Astrocyte (in vitro differentiated cells and primary cell): ENCODE measurements at places on chromosomes 12 and 14. TPM values are rescaled to one million over a fixed set of nuclear protein-coding genes. Genes with fewer than 3 reads are reported as not detected.

Gene CLEC9A
- not detected in 2 replicates for total RNA-seq

DNA sequence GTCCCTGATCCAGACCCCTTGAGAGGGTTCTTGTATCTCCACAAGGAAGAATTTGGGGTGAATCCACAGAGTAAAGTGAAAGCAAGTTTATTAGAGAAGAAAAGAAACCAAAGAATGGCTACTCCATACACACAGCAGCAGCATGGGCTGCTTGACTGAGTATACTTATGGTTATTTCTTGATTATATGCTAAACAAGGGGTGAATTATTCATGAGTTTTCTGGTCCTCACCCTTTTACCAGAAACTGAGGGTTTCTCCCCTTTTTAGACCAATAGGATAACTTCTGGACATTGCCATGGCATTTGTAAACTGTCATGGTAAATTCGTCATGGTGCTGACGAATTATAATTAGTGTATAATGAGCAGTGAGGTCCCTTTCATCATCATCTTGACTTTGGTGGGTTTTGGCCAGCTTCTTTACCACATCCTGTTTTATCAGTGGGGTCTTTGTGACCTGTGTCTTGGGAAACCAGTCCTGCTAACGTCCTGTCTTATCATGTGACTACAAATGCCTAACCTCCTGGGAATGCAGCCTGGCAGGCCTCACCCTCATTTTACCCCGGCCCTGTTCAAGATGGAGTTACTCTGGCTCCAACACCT, 121.9 kb downstream of the SPTSSA start:
- H3K36me3 ChIP-seq: no peaks in the 10 kb centered on the region
- no peaks in the 10 kb centered on the region for H3K27me3 ChIP-seq
- H3K27ac ChIP-seq: peak overlapping the region; percentile 72
- peak; percentile 94 for DNase-seq

- H3K27ac ChIP-seq: peak within 1 kb of the TSS; percentile 67
- H3K4me3 ChIP-seq: peak within 1 kb of the TSS; percentile 83
- H3K27me3 ChIP-seq: no peaks in the 10 kb centered on the region
- H3K36me3 ChIP-seq: no peaks in the 10 kb centered on the region
Measured at GRCh38 chr12:122980183-122981035, at the start of gene ARL6IP4. Gene ARL6IP4 (plus strand): TSS chr12:122980681. CDS start chr12:122981140, 459 bp downstream.

DNA sequence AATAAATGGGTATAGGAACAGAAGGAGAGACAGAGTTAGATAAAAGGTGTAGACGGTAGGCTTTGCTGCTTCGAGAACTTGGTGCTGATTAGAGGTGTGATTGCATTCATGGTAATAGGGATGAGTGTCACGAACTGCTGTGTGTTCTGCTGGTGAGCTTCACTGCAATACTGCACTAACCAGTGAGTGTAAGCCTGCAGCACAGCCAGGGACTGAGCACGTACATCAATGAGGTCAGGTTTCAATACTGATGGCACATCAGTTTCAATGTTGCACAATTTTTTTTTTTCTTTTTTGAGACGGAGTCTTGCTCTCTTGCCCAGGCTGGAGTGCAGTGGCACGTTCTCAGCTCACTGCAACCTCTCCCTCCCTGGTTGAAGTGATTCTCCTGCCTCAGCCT, 24.9 kb upstream of the EDDM3A start:
- H3K4me3 ChIP-seq: no peak overlapping the region
- H3K4me1 ChIP-seq: no peaks in the 10 kb centered on the region
- no peaks in the 10 kb centered on the region for H3K36me3 ChIP-seq
- DNase-seq: no peak
- H3K27me3 ChIP-seq: peaks cover 8% of the 10 kb centered on the region

Gene IKZF4
- total RNA-seq: 5.6 and 6.9 TPM in 2 replicates

DNA sequence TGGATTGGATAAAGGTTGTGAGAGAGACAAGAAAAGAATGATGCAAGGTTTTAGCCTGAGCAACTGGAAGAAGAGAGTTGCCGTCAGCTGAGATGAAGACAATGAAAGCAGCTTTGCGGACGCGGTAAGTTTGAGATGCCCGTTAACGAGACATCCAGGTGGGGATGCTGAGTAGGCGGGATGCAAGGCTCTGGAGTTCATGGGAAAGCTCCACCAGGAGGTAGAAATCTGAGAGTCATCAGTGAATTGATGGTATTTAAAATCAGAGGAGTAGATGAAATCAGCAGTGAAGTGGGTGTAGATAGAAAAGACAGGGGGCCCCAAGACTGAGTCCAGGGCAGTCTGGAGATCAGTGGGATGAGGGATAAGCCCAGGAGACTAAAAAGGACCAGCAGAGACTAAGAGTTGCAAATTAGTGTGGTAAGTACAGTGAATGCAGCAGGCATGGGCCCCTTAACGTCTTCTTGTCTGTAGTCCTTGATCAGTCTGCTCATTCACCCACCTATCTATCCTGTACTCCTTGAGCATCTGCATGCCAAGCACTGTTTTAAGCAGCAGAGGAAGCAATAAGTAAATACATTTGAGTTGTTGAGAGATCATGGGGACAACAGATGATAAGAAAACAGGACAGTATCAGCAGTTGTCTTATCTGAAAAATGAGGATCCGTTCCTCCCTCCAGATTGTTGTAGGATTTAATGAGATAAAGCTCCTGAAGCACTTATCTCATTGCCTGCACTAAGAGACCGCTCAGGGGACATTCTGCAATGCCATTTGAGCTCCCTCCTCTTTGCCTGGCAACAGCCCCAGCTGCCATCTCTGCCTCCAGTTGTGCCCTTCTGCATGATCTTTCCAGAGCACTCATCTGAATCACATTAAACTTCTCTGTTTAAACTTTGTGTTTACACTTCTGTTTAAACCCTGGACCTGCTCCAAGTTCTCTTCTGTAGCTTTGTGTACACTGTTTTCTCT, 91.5 kb downstream of the APAF1 start:
- H3K4me3 ChIP-seq: no peak overlapping the region
- no peak overlapping the region for H3K27ac ChIP-seq
- DNase-seq: no peak
- H3K27me3 ChIP-seq: no peaks in the 10 kb centered on the region
- H3K4me1 ChIP-seq: peaks cover 25% of the 10 kb centered on the region

DNA sequence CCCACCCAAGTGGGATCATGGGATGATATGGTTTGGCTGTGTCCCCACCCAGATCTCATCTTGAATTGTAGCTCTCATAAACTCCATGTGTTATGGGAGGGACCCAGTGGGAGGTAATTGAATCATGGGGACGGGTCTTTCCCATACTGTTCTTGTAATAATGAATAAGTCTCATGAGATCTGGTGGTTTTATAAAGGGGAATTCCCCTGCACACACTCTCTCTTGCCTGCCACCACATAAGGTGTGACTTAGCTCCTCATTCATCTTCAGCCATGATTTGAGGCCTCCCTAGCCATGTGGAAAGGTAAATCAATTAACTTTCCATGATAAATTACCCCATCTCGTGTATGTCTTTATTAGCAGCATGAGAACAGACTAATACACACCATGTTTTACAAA, 109.2 kb downstream of the IGF1 start:
- H3K4me3 ChIP-seq: no peak overlapping the region
- no peak for DNase-seq
- no peaks in the 10 kb centered on the region for H3K36me3 ChIP-seq
- H3K4me1 ChIP-seq: no peaks in the 10 kb centered on the region
- no peak overlapping the region for H3K27ac ChIP-seq

- DNase-seq: no peak
- no peaks in the 10 kb centered on the region for H3K27me3 ChIP-seq
- no peak overlapping the region for H3K27ac ChIP-seq
Measured at GRCh38 chr14:100075681-100076080, 10.5 kb downstream of the EVL start.

GRCh38 chr12:123916729-123917128, 55.9 kb downstream of the CCDC92 start:
- H3K27ac ChIP-seq: no peak overlapping the region
- peaks cover 8% of the 10 kb centered on the region for H3K27me3 ChIP-seq
- H3K4me3 ChIP-seq: no peak overlapping the region
- H3K36me3 ChIP-seq: no peaks in the 10 kb centered on the region

GRCh38 chr12:2479851-2480535, 314.8 kb upstream of the FKBP4 start:
- no peaks in the 10 kb centered on the region for H3K36me3 ChIP-seq
- H3K27ac ChIP-seq: no peak overlapping the region
- DNase-seq: no peak
- H3K4me3 ChIP-seq: no peak overlapping the region

Gene LIN7A
- 1.6 and 2.2 TPM in 2 replicates for total RNA-seq

DNA sequence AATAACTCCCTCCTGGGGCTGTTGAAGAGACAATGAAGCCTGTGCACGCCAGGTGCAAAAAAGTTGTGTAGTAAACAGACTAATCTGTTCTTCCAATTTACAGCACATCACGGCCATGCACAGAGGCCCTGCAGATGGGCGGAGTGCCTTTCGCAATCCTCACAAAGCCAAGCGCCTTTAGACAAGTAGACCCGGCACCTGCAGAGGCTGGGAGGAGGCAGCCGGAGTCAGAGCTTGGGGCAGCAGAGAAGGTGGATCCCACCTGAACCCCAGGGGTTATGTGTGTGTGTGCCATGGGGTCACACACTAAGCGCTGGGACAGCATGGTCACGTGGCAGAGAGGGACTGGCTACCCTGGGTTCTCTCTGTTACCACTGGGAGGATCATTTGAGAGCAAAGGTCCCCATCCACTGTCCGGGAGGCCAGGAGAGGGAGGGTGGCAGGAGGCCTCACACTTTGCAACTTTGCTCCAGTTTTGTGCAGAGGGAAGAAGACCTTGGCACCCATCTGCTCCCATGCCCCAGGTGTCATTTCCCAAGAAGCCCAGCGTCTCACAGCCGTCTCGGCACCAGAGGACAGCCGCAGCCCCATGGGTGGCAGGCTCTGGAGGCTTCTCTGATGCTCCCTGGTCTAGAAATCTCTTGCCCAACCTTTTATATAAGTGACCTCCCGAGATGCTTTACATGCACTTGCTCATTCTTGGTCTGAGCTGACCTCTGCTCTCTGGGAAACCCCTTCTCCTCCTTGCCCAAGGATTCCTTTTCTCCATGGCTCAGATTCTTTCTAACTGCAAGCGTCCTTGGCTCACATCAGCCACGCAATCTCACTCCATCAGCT, 80.0 kb upstream of the DICER1 start:
- no peak for DNase-seq
- no peaks in the 10 kb centered on the region for H3K27me3 ChIP-seq
- H3K4me3 ChIP-seq: no peak overlapping the region
- no peaks in the 10 kb centered on the region for H3K4me1 ChIP-seq
